ENCODE measurements at places on chromosomes 11 and 22.

- no peak for DNase-seq
Observed at GRCh38 chr11:117300773-117301172, 9.6 kb downstream of the BACE1-AS start.

GRCh38 chr11:84437071-84437980 lies 1151.2 kb upstream of the CCDC90B start:
- DNase-seq, result peak; percentile 29

- no peak for DNase-seq
Observed at GRCh38 chr11:66708701-66709100, 20.3 kb downstream of the SPTBN2 start.

GRCh38 chr11:117999354-117999993 lies 13.3 kb downstream of the IL10RA start:
- DNase-seq, result no peak

DNA sequence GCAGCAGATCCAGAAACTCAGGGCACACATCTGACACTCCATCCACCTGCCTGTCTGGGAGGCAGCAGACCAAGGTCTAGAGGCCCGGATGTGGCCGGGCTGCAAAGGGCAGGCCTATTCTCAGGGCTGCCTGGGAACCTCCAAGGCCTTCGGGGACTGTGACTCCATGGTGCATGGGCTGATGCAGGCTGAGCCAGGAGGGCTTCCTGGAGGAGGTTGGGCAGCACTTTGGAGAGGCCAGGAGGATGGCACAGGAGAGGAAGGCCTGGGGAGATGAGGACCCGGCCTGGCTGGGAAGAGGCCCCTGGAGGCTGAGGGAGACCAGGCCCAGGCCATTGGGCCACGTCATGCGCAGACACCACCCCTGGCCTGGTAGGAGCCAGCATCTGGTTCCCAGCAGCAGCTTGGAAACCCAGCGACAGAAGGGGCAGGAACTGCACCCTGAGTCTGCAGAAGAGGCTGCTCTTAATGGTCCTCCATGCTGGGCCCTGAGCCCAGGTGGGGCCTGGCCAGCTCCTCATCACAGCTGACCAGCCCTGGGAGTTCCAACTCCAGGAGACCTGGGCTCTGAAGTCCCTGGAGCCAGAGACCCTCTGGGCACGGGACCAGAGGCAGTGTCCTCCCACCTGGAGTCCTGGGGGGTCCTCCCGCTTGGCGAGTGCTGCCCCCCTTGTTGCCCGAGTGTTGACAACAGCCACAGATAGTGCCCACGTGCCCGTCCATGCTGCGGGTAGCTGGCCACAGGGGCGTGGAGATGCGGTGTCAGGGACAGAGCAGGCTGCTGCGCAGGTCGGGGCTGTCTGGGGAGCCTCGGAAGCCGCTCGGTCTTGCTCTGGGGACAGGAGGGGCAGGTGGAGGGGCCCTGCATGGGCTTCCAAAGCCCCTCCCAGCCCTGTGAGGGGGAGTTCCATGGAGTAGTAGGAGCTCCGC lies 5.5 kb downstream of the PHLDA2 start:
- no peak for DNase-seq

DNA sequence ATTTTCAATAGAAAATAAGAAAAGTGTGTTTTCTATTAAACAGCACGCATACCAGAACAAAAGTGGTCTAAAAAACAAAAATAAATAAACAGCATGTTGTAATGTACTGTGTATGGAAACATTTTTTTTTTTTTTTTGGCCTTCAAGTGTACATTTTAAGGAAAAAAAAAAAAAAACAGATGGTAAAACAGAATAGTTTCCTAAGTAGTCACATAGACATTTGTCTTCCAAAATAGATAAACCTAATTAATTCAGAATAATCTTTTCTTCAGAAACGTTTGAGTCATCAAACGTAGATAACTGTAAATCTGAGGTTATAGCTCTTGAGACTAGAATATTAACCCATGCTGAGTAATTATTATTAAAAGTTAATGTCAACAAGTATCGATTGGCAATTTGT lies 396 bp upstream of the CFAP300 start:
- no peak for DNase-seq

DNA sequence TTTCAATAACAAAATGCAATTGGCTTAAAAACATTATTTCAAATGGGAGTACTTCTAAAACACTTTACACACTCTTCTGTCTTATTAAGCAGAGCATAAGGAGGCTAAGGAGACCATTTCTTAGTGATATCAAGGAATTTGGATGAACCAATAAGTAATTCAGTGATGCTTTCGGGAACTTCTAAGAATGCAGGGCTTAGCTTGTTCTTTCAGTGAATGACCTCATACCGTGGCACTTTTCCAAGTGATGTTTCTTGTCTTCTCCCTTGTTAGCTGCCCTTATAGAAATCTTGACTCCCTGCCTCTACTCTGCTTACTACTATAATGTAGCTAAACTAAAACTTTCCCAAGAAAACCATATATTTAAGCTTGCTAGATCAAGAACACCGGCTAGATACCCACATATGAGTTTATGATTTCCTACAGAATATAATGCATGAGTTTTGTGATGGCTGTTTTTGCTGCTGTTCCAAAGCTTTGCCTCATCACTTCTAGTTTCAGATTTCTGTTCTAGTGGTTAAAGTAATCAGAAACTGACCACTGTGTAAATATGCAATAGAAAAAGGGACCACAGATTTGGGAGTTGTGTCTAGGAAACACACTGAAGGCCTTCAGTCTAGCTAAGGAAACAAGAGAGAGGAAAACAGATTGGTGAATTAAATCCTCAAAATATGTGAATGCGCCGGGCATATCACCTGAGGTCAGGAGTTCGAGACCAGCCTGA lies 37.5 kb upstream of the STK33 start:
- peak; percentile 4 for DNase-seq

GRCh38 chr11:68687311-68687710 lies 3.0 kb downstream of the GAL start:
- no peak for DNase-seq

GRCh38 chr11:116605543-116606459 lies 167.0 kb downstream of the BUD13 start:
- peak; percentile 72 for DNase-seq

DNA sequence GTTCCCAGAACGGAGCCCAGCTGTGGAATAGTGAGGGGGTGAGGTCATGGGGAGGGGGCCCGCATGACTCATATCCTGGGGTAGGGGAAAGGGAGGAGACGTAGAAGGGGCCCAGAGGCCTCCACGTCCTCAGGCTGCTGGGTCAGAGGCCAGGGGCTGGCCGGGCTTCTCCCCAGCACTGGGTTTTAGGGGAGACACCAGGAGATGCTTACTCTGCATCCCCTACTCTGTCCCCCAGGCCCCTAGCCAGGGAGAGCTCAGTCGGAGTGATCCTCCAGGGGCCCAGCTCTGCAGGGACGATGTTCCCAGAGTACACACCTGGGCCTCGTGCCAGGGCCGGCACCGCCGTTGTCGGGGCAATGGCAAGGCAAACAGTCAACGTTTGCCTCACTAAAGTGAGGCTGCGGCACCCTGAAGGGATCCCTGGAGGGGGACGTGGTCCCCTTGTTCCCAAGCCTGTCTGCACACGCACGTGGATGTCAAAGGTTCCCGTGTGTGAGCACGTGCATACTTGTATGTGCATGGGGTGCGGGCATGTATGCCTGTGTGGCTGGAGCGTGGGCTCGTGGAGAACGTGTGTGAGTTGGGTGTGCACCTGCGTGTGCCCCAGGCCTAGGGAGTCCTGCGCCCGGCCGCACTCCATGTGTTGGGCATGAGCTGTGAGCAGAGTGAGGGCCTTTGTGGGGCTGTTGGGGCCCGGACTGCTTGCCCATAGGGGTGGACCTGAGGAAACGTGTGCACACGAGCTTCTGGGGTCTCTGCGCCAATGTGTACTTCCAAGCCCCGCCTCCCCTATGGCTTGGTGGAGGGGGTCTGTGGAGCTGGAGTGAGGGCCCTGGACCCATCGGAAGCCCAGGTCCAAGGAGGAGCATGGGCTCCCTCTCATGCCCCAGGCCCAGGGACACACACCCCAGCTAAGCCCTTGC lies 14.2 kb downstream of the PRR33 start:
- DNase-seq, result peak; percentile 8

GRCh38 chr11:91837411-91838330 lies 386.9 kb upstream of the FAT3 start:
- DNase-seq, result no peak

DNA sequence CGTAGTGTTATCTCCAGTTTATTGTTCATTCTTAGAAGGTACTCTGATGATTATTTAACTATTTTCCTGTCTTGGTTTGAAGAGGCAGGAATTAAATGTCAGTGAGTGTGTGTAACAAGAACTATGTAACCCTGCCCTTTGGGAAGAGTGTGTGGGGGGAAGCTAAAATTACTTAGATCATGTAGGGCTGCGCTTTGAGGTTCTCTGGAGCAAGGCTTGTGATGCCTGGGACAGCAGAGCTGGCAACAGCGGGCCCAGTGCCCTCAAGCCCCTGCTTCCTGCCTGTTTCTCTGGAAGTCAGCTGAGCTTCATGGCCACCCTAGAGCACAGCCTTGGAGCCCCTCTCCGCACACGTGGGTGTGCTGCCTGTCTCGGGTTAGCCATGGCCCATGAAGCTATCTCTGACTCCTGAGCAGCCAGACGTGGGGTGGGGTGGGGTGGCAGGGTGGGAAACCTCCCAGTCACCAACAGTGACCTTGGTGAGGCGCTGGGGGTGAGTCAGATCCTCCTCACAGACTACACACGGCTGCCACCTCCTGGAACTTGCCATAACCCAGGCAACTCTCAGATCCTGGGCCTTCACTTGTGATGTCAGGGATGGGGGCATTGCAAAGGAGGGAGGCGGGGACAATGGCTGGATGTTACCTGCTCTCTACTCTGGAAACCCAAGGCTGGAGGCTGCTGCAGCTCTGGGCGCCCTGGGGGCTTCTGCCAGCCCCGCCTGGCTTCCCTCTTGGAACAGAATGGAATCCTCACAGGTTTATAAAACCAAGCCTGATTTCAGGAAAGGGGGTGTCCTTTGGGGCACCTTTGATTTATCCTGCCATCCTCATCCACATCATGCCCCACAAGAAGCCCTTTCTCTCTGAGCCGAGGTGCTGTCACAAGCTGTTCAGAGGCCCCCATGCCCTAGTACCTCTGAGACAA lies 88.6 kb downstream of the SNX19 start:
- DNase-seq, result peak; percentile 93

GRCh38 chr22:29244785-29245625 lies 22.8 kb downstream of the RHBDD3 start:
- DNase-seq, result no peak

DNA sequence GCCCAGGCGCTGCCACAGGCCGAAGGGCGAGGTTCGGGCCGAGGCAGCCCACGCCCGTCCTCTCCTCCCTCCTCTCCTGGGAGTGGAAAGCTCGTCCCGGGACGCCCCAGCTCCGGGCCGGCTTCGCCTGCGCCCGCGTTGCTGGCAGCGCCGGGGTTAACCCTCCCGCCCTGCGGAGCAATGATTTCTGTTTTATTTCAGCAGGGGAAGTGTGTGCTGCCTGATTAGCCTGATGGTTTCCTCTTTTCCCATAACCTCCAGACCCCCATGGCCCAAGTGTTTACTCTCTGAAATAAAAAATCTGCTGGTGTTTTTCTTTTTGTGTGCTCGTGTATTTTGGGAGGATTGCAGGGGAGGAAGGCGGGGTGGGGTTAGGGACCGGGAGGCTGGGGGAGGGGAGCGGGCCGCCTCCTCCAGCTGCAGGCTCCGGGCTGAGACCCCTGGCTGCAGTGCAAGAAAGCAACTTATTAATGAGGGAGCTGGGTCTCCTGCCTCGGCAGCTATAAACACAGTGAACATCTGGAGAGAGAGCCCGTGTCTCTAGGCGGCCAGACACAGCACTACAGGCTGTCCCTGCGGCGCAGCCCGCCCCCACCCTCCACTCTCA lies 38.6 kb downstream of the ETS1 start:
- peak; percentile 31 for DNase-seq

All from PC-3 (cell line).